ENCODE measurements at places on chromosomes 6 and 20.

DNA sequence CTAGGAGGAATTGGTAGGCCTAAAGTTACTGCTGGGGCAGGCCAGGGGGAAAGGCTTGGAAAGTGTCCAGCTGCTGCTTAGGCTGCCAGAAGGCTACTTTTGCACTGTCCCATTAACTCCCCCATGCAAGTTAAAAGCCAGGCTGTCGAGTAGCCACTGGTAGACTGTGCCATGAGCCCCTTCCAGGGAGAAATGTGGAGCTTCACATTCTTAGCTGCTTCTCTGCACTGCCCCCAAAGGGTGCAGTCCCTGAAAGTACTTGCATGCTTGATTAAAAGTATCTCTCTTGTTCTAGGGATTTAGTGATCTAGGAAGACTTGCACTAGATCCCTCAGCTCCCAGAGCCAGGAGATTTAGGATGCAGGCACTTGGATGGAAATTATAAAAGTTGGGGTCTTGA is 57.3 kb downstream of the CDC5L start:
- no peak for DNase-seq

- no peak for DNase-seq
Measured at GRCh38 chr6:147310521-147310920, 106.3 kb downstream of the STXBP5 start.

- no peak for DNase-seq
Measured at GRCh38 chr6:157054531-157054979, 268.8 kb downstream of the TMEM242 start.

DNA sequence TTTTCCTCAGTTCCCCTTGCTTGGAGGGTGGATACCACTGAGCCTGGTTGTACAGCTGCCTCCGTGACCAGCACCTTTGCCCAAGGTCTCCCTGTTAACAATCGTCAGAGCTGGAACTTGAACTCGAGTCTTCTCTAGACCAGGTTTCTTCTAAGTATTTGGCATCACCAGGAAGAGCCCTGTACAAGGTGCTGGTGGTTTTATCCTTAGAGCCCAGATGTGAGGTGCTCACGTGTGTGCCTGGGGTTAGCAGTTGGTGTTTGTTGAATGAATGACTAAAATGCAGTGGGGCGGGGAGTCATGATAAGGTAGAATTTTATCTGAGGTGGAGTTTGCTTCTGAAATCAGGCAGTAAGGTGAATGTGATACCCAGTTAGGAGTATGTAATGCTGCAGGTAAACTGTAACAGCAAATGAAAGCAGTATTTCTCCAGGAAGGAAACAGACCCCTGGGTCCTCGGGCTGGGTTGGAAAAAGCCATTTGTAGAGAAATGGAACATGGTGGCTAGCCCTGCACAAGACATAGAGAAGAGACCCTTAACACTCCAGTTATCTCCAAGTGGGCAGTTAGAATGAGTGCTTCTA is 3.1 kb downstream of the DNAJC5 start:
- no peak for DNase-seq

- no peak for DNase-seq
Measured at GRCh38 chr6:72446430-72446829, 175.4 kb upstream of the KCNQ5 start.

DNA sequence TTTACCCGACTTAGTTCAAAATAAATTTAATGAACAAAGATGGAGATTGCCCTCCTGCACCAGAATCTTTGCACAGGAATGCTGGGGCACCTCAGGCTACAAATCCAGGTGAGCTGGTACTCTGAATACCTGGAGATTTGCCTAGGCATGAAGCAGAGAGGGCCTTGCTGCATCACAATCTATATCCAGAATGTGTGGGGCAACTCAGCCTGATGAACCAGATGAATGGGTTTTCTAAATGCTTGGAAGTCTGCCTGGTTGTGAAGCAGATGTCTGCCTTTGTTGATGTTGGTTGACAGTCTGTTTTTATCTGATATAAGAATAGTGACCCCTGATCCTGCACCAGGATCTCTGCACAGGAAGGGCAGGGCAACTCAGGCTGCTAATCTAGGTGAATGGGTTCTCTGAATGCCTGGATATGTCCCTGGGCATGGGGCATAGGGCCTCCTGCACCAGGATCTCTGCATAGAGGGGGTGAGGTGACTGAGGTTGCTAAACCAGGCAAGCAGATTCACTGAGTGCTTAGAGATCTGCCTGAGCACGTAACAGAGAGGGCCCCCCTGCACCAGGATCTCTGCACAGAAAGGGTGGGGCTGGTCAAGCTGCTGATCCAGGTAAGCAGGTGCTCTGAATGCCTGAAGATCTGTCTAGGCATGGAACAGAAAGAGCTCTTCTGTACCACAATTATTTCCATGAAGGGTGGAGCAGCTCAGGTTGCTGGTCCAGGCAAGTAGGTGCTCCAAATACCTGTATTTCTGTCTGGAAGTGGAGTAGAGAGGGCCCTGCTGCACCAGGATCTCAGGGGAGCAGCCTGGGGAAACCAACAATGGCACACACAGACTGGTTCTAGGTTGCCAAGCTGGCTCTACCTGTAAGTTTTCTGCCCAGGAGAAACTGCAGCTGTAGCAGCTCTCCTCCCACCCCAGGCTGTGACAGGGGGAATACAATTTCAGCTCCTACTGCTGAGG is 437.5 kb downstream of the MMUT start:
- DNase-seq, result no peak

DNA sequence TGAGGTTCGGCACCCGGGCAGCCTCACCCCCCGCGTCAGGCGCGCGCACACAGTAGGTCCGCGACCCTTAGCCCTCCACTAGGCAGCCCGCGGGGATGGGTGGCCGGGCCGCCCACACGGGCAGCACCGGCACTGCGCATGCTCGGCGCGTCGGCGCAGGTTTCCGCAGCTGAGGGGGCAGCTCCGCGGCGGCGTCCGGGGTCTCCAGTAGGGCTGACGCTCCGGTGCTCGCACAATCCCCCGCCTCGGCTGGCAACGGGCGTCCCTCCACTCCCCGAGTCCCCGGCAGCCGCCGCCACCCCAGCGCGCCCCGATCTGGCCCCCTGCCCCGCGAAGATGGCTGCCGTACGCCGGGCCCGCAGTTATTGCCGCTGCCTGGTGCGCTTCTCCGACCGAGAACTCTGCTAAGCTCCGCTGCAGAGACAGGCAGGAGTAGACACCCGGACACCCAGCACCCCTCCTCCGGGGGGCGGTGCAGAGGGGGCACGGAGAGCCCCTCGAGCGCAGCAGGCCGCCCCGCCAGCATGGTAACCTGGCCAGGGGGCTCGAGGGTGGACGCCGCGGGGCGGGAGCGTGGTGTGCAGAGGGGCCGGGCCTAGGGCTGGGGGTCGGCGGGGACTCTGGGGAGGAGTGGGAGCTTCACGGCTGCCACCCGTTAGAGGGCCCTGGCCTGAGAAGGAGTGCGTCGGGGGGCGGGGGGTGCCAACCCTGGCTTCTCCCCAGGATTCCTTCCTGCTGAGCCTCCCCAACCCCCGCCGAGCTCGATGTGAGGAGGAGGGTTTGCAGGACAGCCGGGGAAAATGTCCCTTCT is at the start of gene FBXO9:
TSS of gene FBXO9 (plus strand) at position 139 of the 811 bp plus-strand sequence. CDS start at position 525, 386 bp downstream.
- DNase-seq, result peak; percentile 60

DNA sequence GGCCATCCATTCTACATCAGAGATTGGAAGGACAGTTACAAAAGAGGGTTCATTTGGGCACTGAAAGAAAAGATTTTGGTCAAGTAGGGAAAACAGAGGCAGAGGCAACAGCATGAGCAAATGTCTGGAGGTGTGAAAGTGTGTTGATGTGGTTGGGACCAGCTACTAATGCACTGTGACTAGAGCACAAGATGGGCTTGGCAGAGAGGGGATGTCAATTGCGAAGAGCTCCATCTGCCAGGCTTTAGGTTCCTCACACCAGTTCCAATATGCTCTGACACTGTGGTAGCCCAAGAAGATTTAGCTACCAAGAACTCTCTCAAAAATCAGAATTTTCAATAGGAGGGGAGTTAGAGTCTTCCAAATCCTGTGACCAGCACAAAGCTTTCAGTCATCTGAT is 42.1 kb downstream of the TRAF3IP2 start:
- no peak for DNase-seq

DNA sequence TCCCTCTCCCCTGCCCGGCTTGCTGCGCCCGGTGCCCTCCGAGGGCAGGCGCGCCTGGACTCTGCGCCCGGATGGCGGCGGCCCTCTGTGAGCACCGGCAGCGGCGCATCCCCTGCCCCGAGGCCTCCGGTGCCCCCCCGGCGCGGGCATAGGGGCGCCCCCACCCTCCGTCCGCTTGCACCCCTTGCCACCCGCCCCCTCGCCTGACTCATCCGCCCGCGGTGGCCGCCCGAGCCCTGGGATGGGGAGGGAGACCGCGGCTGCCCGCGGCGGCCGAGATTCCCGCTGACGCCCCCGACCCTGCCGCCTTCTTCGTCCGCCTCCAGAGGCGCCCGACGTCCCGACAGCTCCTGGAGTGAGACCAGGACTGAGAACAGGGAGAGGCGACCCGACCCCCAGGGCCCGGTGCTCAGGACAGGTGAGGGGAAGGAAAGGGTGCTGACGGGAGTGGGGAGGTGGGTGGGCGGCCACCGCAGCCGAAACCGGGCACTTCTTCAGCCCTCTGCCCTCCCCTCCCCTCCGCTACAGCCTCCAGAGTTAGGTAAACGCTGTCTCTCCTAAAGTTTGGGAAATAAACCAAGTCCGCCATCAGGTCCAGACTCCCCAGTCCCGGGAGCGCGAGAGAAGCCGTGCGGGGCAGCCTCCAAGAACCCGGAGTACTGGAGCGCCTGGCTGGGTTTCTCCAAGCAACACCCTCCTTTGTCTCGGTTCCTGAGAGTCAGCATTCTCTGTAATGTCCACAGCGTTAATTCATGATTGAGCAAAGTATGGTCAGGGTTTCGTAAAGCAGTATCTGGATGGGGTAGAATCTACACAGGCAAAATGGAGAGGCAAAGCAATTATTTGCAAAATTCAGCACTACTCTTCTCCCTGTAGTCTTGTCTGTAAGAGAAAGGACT is 539 bp downstream of the TMEM200A start:
- peak; percentile 11 for DNase-seq

DNA sequence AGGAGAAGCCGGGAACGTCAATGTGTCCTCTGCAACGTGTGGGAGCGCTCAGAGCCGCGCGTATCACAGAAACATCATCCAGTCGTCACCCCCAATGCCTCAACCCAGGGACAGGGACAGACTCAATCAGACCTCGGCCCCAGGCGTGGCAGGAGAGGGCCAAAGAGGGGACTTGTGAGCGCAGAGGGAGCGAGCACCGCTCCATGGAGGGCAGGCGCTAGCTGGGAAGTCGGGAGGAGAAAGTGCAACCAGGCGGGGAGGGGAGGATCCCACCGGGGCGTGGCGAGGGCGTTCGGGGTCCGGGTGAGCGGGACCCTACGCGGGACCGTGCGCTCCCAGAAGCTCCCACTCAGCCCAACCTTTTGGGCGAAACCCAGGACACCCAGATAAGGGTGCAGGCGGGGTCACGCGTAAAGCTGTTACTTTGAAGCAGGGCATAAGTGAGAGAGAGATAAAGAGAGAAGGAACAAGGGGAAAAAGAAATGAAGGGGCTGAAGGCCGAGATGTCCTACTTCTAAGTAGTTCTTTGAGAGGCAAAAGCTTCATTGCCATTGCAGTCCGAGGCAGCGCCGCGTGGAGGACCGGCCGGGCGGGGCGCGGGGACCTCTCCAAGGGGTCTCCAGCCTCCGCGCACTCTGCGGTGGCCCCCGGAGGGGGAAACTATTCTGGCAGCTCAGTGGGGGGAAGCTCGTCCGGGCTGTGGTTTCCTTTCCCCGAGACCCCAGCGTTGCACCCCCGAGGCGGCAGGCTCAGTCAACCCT is 862 bp upstream of the SOBP start:
- no peak for DNase-seq

GRCh38 chr6:111861431-111861885 is 11.8 kb downstream of the FYN start:
- no peak for DNase-seq

DNA sequence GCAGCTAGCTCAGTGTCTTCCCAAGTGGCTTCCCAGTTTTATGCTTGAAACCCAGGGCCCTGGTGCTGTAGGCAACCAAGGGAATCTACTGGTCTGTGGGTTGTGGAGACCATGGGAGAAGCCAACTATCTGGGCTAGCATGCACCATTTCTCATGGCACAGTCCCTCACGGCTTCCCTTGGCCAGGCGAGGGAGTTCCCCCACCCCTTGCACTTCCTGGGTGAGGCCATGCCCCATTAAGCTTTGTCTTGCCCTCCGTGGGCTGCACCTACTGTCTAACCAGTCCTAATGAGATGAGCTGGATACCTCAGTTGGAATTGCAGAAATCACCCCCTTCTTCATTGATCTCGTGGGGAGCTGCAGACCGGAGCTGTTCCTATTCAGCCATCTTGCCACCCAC is 1152.0 kb downstream of the KHDRBS2 start:
- no peak for DNase-seq

- DNase-seq, result no peak
Measured at GRCh38 chr6:162952423-162952822, 224.6 kb downstream of the PACRG start.

- no peak for DNase-seq
Measured at GRCh38 chr20:4245542-4245941, 230.2 kb upstream of the RNF24 start.

DNA sequence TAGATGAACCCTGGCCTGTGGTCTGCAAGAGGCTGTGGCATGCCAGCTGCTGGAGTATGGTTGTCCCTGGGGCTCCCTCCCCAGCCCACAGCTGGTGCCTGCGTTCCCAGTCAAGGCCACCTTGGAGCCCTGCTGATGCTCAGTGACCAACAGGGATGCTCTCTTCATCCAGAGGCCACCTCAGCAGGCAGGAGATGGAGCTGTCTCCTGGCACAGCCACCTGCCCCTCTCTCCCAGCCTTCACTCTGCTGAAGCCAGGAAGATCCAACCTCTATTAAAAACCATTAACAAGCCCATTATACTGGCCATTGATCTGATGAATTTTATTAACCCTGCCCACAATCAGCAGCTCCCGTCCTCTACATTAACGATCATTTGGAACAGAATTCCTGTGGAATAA is 40.4 kb downstream of the ADTRP start:
- no peak for DNase-seq

DNA sequence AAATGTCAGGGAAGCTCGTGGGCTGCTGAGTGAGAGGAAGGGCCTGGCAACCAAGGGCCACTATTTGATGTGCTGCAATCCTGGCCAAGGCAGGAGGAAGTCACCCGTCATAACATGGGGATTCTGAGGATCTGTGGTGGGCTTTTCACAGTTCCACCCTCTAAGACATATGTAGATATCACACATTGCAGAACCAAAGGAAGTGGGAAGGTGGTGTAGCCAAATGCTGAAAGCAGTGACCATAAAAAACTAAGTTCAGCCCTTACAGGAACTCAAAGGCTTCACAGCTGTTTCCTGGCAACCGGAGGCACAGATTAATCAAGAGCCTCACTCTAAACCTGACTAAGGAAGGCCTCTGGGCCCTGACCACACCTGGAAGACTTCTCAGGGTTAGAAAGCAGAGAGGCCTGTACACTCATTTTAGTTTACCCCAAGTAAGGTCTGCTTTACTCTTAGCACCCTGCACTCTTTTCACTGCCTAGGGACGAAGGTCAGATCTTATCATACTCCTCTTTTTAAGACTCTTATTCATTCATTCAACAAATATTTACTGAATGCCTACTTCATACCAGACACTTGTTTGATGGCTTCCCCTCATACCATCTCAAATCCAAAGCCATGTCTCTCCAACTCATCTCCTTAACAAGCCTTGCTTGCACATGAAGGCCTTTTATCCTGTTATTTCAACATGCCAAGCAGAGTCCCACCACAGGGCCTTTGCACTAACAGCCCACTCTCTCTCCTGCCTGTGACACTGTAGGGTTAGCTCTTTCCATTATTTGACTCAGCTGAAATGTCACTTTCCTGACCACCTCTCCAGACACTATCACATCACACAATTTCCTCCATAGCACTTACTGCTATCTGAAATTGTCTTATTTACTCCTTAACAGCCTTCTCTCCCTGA is 2.6 kb downstream of the UBE2V1 start:
- no peak for DNase-seq

- DNase-seq, result no peak
Measured at GRCh38 chr6:123420512-123420911, 216.2 kb downstream of the TRDN start.

- DNase-seq, result no peak
Measured at GRCh38 chr20:300345-300990, 3.1 kb downstream of the ZCCHC3 start.

Data from kidney capillary endothelial cell (primary cell).